ENCODE measurements at places on chromosomes 6 and 20. TPM values are rescaled to one million over a fixed set of nuclear protein-coding genes. Genes with fewer than 3 reads are reported as not detected.

Gene SCUBE3
- 2.3 TPM for total RNA-seq

Gene KCNK17
- not detected for total RNA-seq

Gene CABLES2
- total RNA-seq, result 1.4 TPM

Gene TMC2
- not detected for total RNA-seq

Gene NOX3
- total RNA-seq, result not detected

Gene BPI
- total RNA-seq, result not detected

GRCh38 chr6:104623052-104623690, 236.5 kb downstream of the HACE1 start:
- DNase-seq, result no peak

DNA sequence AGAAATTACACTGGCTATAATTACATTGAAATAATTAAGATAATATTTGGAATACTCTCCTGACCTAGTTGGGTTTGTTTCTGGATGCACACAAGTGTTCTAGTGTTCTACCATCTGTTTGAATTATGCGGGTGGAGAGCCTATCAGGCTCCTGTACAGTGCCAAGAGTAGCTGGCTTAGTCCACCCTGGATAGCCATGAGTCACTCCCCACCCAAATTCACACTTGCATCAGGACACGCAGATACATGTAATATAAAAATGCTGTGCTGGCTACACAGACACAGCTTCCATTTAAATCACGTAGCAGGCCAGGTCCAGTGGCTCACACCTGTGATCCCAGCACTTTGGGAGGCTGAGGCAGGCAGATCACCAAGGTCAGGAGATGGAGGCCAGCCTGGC, 686.2 kb upstream of the SLC35B3 start:
- no peak for DNase-seq

GRCh38 chr6:45326698-45327417, 1.3 kb upstream of the RUNX2 start:
- DNase-seq, result no peak

- DNase-seq, result no peak
Measured at GRCh38 chr20:1215386-1216170, 10.3 kb upstream of the RAD21L1 start.

GRCh38 chr6:78551361-78551760, 316.0 kb upstream of the IRAK1BP1 start:
- DNase-seq, result no peak

DNA sequence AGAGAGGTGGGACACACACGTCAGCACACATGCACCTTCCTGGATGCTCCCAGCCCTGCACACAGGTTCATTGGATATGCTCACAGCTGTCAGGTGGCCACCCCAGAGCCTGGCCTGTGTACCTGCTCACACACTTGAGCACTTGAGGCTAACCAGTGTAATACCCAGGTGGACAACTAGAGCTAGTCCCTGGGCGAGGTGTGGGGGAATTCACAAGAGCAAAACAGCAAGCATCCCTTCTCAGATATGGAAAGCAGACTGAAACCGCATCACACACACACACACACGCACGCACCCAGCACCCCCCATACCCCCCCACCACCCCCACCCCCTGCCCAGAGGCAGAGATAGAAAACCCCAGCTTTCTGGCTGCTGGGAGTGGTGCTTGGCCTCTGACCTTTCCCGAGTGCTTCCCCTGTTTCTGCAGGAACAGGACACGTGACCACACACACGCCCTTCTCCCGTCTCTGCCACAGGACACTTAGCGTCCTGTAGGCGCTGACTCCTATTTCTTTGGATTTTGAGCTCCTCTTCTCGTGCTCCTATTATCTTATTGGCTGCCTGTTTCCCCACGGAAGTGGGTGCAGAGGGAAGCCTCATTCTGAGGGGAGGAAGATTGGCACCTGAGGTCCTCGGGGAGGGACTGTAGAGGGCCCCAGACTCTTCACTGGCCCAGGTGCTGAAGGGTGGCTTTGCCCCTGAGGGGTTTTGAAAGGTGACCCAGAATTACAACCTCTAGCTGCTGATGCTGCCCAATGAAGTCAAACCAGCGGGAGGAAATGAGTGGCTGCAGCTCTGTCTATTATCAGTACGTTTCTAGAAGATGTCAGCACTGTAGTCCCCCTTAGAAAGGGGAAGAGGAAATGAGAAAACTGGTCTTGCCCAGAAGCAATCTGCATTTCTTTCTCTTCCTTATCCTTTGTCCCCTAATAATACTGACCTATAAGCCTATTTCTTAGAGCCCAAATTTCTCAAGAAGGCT, 65.8 kb downstream of the SYTL3 start:
- DNase-seq, result peak; percentile 54

DNA sequence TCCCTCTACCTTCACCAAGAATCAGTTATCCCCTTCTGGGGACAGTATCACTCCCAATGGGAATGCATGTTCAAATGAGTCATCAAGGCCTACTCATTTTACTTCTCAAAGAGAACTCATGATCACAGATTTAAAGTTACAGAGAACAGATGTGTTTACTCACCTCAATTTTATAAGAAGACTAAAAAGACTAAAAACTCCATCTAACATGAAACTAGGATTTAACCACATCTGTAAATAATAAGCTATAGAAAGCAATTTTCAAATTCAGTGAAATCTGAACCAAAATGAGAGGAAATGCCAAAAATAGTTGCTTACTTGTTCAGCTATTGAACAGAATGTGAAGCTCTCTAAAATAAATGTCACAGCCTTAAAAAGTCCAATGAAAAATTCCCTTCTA, 300.1 kb upstream of the KCNQ5 start:
- no peak for DNase-seq

DNA sequence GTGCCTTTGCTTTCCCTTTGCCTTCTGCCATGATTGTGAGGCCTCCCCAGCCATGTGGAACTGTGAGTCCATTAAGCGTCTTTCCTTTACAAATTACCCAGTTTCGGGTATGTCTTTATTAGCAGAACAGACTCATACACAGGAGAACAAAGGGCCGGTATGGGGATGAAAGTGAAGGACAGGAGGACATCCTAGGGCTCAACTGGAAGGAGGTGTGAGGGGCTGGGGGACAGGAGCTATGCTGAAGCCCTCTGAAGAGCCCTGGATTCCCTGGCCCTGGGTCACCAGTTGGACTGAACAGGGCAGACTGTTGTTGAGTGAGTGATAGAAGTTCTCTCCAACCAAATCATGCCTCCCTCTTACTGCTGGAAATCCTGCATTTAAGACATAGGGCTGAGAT, 105.8 kb downstream of the SCML4 start:
- no peak for DNase-seq

- DNase-seq, result no peak
Measured at GRCh38 chr6:24149296-24149695, 23.3 kb downstream of the NRSN1 start.

DNA sequence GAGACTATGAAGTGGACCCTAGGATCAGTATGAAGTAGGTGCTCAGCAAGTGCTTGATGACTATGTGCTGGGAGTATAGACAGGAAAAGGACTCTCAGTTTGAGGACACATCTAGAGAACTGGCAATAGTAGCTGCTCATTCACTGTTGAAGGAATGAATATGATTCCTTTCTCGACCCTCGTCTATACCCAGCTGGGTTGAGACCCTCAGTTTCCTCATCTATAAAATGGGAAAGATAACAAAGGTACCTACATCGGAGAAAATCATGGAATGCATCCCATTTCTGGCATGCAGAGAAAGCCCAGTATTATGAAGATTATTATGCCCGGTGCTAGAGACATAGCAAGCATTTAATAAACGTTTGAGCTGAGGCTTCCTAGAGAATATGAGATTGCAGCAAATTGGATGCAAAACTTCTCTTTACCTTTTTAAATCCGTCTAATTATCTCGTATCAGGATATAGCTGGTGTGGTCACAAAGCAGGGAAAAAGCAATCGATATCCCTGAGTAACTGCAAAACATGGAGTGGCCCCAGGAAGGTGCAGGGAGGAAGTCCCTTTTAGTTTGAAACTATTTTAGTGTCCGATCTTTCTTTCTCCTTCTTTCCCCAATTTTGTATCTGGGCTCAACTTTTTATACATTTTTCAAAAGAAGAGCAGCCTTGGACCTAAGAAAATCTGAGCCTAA, 2.8 kb upstream of the PCK1 start:
- no peak for DNase-seq

DNA sequence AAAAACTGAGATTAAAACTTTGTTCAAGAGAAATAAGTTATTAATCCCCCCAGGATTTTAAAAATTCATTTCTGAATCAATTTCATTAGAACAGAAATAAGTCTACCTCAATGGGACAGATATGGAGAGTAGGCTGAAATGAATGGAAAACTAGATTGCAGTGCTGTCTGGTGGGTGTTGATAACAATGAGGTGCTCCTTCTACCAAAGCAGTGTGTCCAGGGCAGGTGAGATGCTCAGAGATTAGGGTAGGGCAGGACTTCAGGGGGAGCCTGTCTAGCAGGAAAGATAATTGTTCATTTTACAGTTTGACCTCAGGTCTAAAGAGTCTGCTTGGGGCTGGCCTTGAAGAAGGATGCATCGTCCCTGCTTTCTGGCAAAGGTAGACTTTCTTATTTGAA, 38.0 kb upstream of the MYLIP start:
- DNase-seq, result no peak

DNA sequence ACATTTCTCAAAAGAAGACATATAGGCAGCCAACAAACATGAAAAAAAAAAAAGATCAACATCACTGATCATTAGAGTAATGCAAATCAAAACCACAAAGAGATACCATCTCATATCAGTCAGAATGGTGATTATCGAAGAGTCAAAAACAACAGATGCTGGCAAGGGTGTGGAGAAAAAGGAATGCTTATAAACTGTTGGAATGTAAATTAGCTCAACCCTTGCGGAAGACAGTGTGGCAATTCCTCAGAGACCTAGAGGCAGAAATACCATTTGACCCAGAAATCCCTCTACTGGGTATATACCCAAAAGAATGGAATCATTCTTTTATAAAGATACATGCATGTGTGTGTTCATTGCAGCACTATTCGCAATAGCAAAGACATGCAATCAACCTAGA, 303.8 kb upstream of the THEMIS start:
- DNase-seq, result no peak

- DNase-seq, result no peak
Measured at GRCh38 chr20:37361336-37361735, 15.4 kb downstream of the SRC start.
